ENCODE measurements at places on chromosomes 12 and 14. TPM values are rescaled to one million over a fixed set of nuclear protein-coding genes. Genes with fewer than 3 reads are reported as not detected.

The SLC35F4 gene
- total RNA-seq: not detected

The LMNTD1 gene
- total RNA-seq: not detected

The PA2G4 gene
- total RNA-seq: 62.5 TPM

The UBE2N gene
- total RNA-seq: 10.0 TPM

The PLEKHG7 gene
- total RNA-seq: 15.7 TPM

The CNTN1 gene
- total RNA-seq: 2.4 TPM

The MSRB3 gene
- total RNA-seq: 30.0 TPM

The REP15 gene
- total RNA-seq: 4.4 TPM

The CLEC2B gene
- total RNA-seq: 19.7 TPM

The LRP1-AS gene
- total RNA-seq: not detected

The KRT85 gene
- not detected for total RNA-seq

The JAG2 gene
- total RNA-seq: 43.4 TPM

The WASHC3 gene
- total RNA-seq: 20.5 TPM

The PLEKHH1 gene
- 0.46 TPM for total RNA-seq

The NPC2 gene
- total RNA-seq: 1,281 TPM

The CCDC196 gene
- total RNA-seq: not detected

The HVCN1 gene
- 7.9 TPM for total RNA-seq

The POLE2 gene
- total RNA-seq: 2.7 TPM

The SLC6A13 gene
- total RNA-seq: 2.0 TPM

The GALNT9 gene
- not detected for total RNA-seq

The OTUB2 gene
- 0.61 TPM for total RNA-seq

All from upper lobe of left lung (tissue), 6 donors.